ENCODE measurements at places on chromosomes 2 and 18.

DNA sequence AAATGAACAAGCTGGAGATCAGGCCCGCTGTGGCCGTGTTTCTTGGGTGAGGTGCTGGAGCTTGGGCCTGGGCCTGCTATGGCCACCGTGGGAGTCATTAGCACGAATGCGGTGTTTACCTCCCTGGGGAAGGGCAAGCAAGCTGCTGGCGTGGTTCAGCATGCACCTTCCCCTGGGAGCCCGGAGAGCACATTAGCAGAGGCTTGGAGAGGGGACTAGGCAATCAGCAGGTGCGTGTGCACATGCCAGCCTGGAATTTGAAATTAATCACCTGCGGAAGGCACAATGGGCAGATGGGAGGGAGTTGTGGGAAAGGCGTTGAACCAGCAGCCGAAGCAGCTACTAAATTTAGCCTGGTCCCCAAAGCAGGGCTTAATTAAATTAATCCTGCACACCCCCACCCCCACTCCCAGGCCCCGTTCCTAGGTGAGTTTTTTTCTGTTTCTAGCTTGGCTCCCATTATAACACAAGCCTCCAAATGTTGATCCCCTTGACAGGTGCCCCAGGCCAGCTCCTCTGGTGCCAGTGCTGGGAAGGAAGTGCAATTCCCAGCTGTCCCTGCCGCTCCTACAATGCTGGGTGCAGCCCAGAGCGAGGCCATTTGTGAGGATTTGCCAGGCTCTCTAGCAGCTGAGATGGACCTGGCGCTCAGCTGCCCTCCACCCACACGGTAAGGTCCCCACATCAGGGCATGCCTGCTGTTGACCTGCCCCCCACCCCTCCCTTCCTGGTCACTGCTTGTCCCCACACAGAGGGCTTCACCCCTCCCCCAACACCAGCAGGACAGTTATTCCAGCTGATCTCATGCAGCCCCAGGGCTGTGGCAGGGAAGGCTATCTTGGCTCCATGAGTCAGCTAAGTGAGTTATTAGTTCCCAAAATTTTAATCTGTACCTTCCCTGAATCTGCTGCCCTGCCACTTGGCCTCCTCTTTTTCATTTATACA lies 115.0 kb downstream of the ZBTB7C start:
- DNase-seq, result no peak

DNA sequence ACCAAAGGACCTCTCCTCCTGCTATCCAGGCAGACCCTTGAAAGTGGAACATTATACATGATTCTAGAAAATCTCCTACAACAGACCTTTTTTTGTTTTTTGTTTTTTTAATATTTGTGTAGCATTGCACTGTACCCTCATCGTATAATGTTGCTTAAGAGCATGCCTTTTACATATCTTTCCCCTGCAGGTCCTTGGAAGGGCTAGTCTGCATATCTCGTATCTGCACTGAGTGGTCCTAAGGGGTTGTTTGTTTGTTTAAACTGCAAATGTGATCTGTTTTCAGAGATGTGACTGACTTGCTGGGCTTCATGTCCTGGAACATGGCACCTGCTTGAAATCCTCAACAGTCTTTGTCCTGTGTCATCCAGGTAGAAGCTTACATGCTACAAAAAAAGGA lies 204.1 kb downstream of the FAM210A start:
- DNase-seq, result no peak

- DNase-seq, result no peak
Observed at GRCh38 chr2:152376385-152376784, 41.4 kb downstream of the FMNL2 start.

DNA sequence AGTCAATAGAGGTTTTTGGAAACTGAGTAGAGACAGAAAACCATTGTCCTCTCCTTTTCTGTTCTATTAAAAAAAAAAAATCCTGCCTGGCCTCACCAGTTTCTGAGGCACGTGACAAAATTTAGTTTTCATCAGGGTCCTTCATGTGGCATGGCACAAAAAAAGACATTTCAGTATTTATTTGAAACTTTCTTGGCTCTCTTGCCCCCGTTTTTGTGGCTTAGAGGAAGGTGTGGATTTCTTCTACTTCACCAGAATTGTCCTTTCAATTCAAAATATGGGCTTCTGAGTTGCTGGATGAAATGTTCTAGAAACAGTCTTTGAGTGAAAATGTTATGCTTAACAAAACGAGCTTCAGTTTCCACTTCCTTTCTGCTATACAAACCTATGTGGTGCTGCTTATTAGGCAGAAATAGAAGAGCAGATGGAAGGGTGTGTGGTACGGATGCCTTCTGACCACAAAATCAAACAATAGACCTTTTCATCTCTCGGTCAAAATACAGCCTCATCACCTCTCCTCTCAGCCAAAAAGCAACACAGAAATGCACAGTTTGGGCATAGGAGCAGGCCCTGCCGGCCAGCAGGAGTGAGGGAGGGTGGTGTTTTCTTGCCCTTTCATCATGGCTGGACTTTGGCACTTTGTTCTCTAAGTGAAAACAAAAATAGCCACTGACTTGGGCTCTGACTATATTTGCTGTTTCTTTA lies 89.2 kb downstream of the SH3RF3 start:
- DNase-seq, result no peak

DNA sequence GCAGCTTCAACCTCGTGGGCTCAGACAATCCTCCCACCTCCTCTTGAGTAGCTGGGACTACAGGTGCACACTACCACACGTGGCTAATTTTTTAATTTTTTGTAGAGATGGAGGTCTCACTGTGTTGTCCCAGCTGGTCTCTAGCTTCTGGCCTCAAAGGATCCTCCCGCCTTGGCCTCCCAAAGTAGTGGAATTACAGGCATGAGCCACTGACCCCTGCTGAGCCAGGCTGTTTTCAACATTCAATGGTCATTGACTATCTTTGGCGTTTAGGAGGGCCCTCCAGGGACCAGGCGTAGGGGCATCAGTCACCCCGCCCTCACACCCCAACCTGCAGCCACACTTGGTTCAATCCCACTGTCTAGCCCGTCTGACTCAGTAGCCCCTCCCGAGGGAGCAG lies 5.2 kb downstream of the MZT2B start:
- DNase-seq, result no peak

DNA sequence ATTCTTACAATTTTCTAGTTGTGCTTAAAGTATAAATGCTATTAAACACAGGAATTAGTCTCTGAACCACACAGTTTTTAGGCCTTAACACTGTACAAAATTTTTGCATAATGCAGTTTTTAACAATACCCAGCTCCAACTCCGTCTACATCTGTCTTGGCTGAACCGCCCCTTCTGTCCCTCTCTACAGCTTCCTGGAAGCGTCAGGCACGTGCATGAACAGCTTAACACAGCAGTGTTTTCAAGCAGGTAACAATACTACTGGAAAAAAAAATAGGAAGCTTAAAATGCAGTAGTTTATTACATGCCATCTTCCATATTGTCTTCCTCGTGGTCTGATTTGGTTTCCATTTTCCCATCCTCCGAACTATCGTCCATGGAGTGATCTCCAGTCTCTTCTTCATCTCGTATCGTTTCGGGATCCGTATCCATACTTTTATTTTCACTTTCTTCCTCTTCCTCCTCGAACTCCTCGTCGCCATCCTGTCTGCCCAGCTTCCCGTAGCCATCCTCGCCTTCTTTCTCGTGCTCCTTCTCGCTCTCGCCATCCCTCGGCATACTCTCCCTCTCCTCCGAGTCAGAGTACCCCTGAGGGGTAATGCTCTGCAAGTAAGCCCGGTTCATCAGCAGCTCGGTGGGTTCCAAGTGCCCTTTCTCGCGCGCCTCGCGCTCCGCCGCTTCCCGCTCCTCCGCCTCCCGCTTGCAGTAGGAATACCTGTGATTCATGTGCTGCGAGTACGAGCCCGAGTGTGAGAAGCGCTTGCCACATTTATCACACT lies 130.6 kb downstream of the ZEB2 start:
- DNase-seq, result no peak

GRCh38 chr2:69601179-69601612 lies 42.3 kb downstream of the AAK1 start:
- no peak for DNase-seq

DNA sequence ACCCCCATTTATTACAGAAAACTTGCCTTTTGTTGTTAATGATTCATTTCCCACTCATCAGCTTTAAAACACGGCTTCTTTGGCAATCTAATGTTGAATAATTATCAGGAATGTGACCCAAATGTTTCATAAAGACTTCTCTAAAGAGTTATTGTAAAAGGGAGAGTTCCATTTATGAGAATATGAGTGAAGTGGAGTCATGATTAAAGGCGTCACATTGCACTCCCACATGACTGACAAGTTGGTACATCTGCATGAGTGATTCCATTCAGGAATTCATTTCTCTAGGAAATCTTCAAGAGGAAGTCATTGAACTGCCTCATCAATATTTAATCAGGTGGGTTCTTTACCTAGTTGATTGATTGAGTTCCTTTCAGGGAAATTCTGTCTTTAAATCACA lies 184.8 kb downstream of the LNPK start:
- DNase-seq, result no peak

- no peak for DNase-seq
Observed at GRCh38 chr2:48316753-48317750, 212.9 kb upstream of the STON1 start.

- DNase-seq, result no peak
Observed at GRCh38 chr18:44841752-44842587, 161.3 kb downstream of the SETBP1 start.

DNA sequence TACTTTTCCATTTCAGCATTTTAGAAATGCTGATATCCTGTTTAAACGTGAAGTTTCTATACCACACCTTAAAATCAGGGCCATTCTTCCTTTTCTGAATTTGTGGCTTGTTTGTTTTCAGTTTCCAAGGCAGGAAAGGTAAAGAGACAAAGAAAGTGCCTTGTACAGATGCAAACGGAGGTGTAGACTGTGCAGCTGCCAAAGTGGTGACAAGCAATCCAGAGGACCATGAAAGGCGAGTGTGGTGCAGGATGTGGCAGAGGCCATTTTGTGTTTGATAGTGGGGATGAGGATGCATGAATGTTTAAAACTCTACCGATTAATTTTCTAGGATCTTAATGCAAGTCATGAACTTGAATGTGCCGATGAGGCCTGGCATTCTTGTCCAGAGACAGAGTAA lies 733 bp downstream of the C2orf74 start:
- DNase-seq, result no peak

DNA sequence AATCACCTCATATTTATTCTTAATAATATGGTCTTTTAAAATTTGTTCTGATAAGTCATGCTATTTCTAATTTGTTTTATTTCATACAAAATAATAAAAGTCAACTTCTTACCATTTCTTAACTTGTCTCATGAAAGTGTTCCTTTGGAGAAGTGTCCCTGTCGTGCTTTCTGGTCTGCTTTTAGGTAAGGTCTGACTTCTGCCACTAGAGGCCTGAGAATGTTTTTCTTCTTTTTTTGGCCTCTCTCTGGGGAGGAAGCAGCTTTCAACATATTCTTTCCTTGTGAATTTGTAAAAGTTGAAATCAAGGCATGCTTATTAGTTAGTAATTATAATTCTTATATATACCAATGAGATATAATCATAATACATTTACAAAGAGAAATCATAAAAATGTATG lies 39.4 kb downstream of the MAP2 start:
- DNase-seq, result peak; percentile 3

- DNase-seq, result no peak
Observed at GRCh38 chr18:65287652-65288051, 463.2 kb upstream of the CDH7 start.

DNA sequence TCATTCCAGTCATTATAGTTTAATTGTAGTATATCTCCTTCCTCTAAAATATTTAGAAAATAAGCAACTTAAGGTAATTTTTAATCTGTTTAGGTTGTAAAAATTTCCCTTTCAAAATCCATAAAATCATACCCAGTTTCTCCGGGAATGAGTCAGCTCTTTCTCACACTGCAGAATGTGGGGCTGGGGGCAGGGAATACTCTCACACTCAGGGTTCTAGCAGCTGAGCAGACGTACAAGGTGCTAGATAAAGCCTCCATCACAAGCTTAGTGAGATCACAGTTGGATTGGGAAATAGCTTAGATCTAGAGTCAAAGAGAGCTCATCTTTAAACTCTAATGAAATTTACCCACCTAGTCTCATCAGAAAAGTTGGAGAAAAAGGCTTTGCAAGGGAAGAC lies 79.9 kb upstream of the FAM237A start:
- DNase-seq, result no peak

DNA sequence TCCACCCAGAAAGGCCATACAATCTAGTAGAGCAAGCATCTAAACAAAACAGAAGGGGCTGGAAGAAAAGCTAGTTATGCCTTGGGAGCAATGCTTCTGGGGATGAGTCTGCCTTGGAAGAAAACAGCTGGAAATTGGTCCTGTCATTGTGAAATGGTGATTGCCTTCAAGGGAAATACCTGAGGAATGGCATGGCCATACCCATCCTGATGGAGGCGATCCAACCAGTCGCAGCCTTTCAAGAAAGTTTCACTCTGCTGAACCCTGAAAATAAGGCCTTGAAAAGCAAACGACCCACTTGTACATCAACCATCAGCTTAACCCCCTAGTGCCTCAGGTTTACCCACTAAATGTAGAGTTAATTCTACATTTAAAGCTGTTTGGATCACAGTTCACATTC lies 72.6 kb upstream of the PID1 start:
- DNase-seq, result no peak

DNA sequence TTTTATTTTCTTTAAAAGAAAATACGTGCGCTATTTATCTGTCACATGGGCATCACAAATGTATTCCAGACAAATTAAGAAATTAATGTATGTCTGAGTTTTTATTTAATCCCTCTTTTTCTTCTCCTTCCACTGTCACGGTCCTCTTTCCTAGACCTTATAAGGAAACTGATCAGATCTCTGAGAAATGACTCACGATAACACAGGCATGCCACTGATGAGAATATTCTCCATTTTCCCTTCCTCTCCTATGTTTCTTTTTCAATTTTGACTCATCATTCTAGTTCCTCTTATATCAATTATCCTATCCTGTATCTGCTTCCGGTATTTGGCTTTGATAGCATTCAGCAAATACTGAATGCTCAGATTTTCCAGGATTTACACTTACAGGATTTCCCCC lies 121.8 kb downstream of the DSC3 start:
- DNase-seq, result no peak

DNA sequence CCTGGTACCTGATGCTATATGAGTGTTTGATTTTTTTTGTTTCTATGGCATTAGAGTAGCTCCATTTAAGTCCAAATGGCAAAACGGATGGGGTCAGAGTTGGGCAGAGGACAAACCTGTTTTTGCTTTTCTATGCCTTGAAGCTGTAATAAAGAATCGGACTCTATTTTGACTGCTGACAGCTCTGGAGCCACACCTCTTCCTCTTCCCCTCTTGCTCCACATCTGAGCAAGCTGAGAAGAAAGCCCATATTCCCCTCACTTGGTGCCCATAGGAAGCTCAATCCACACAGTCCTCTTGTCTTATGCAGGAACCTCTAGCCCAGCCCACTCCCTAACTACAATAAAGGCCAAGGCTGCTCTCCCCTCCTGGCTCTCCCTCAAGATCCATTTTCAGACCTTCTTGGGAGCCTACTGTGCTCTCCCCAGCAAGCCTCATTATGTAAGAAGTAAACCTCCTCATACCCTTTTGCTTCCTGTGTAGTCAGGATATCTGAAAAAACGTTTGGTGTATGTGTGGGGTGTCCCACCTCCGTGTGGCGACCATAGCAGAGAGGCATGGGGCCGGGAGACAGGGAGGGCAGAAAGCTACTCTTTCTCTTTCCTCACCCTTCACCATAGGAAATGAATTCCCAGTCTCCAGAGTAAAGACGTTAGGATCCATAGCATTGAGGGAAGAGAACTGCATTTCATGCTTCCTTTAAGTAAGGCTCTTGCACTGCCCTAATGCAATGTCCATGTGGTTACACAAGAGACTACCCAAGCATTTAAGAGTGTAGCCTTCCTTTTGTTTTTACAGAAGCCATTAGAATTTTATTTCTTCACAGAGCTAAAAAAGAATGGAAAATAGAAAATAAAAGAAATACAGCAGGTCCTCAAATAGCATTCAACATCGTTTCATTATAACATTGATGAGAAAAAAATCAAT lies 41.9 kb upstream of the RAPGEF4 start:
- peak; percentile 34 for DNase-seq

GRCh38 chr2:24831221-24832072 lies 38.2 kb downstream of the CENPO start:
- no peak for DNase-seq

Data from KBM-7 (cell line).